Cardiac septum (tissue), 1 donor: ENCODE measurements at places on chromosomes 3 and 15. TPM values are rescaled to one million over a fixed set of nuclear protein-coding genes. Genes with fewer than 3 reads are reported as not detected.

- no peak for DNase-seq
Measured at GRCh38 chr3:171835116-171835515, 8.0 kb upstream of the TMEM212 start.

- DNase-seq = no peak
Measured at GRCh38 chr3:174986685-174987084, 127.6 kb downstream of the NAALADL2 start.

DNA sequence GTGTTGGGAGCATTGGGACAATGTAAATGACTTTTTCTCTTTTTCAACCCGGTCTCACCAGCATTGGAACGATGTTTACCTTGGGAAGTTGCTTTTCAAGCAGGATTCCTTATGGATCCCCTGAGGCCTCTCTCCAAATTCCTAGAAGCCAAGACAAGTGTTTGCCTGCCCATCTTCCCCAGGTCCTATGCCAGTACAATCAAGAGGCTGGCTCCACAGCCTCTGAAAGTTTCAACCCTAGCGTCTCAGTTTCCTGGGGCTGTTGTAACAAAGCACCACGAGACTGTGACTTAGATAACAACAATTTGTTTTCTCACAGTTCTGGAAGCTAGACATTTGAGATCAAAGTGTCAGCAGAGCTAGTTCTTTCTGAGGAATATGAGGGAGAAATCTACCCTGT is 347.2 kb upstream of the UMPS start:
- no peak for DNase-seq

GRCh38 chr15:63974021-63974420 is 72.3 kb downstream of the DAPK2 start:
- DNase-seq = no peak

- DNase-seq = no peak
Measured at GRCh38 chr3:159919873-159920272, 68.8 kb upstream of the IL12A start.

- no peak for DNase-seq
Measured at GRCh38 chr15:85832394-85832793, 37.7 kb upstream of the KLHL25 start.

DNA sequence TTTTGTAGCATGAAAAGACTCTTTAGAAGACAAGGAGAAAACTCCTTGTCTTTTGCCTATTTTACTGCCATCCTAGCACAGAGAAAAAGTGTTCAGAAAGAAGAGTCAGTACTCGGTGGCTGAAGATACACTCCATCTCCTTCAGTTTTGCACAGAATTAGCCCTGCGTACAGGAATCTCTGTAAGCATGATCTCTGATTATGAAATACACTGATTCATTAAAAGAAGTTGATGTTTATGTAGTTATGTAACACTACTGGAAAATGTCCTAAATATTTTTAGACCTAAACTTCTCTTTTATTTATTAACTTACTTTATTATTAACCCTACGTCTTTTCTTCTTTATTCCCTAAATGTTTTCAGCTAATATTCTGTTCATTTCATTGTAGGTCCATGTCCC is 138.4 kb downstream of the LEKR1 start:
- no peak for DNase-seq

DNA sequence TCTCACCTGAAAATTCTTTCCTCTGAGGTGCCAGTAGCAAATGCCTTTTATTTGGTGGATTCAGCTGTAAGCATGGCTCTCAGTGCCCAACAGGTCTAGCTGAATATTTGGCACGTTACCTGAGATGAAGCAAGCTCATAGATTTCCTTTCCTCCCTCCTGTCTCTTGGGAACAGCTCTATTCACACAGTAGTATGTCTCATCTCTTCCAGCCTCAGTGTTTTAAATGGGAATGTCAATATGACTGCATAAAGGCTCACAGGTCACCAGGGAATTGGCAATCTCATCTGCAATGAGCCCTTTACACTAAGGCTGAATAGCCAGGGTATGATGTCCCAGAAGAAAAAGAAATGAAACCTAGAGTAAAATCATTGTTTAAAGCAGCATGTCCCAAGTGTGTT is 733.5 kb downstream of the NTRK3 start:
- no peak for DNase-seq

GRCh38 chr3:194321693-194322640 is 29.2 kb downstream of the CPN2 start:
- no peak for DNase-seq

GRCh38 chr3:159898147-159898546 is 90.5 kb upstream of the IL12A start:
- DNase-seq = no peak

- DNase-seq = no peak
Measured at GRCh38 chr3:124960105-124960504, 25.6 kb upstream of the MUC13 start.

GRCh38 chr15:94445566-94446160 is 214.3 kb downstream of the MCTP2 start:
- no peak for DNase-seq

GRCh38 chr3:173622166-173622565 is 224.6 kb downstream of the NLGN1 start:
- no peak for DNase-seq

- no peak for DNase-seq
Measured at GRCh38 chr3:94064243-94064860, 1.5 kb downstream of the NSUN3 start.

DNA sequence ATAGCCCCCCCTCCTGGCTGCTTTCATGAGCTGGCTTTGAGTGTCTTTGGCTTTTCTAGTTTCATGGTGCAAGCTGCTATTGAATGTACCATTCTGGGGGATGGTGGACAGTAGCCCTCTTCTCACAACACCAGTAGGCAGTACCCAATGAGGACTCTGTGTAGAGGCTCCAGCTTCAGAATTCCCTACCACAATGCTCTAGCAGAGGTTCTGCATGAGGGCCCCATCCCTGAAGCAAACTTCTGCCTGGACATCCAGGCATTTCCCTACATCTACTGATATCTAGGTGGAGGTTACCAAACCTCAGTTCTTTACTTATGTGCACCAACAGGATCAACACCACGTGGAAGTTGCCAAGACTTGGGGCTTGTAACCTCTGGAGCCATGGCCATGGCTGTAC is 1742.9 kb downstream of the SI start:
- no peak for DNase-seq

DNA sequence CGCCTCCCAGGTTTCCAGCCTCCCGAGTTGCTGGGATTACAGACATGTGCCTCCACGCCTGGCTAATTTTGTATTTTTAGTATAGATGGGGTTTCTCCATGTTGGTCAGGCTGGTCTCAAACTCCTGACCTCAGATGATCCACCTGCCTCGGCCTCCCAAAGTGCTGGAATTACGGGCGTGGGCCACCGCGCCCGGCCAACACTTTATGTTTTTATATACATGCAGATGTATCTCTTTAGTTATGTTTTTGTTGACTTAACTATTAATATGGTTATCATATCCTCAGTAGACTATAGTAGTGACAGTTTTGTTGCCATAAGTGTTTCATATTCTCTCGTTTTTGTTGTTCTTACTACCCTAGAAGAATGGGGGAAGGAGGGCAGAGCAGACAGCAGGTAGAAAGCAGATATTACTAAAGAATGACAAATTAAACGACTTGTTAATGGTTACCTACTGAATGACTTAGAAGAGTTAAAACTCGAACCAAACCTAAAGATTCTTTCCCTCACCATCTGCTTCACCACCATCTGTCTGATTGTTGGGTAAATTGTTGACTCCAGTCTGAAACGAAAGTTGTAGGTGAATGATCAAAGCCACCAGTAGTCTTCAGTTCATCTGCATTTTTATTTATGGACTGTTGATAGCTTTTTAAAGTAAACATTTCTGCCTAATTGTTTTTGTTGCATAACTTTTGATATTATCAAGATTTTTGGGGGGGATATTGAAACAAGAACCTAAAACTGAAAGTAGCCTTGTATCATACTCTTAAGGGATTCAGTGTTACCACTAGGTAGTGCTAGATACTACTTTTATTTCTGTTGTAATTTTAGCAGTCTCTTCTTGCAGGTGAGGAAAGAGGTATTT is 89.3 kb downstream of the RASA2 start:
- no peak for DNase-seq

DNA sequence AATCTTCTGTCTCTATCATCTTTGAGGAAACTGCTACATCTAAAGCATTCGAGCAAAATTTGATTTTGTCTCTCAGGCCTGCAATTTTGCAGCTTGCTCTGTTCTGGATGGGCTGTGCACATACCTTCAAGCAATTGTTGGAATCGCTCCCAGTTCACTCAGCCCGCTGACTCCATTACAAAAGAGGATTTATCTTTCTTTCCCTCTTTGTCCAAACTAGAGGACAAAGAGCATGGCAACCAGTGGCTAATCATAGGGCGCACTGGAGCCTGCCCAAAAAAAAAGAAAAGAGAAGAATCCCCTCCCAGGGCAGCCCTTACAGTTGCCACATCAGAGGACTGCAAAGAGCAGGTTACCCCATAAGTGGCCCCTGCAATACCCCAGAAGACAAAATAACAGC is 49.0 kb upstream of the DUT start:
- DNase-seq = no peak

- no peak for DNase-seq
Measured at GRCh38 chr15:58703610-58704009, 45.9 kb downstream of the ADAM10 start.

- DNase-seq = no peak
Measured at GRCh38 chr3:45269952-45270351, 43.9 kb upstream of the TMEM158 start.

DNA sequence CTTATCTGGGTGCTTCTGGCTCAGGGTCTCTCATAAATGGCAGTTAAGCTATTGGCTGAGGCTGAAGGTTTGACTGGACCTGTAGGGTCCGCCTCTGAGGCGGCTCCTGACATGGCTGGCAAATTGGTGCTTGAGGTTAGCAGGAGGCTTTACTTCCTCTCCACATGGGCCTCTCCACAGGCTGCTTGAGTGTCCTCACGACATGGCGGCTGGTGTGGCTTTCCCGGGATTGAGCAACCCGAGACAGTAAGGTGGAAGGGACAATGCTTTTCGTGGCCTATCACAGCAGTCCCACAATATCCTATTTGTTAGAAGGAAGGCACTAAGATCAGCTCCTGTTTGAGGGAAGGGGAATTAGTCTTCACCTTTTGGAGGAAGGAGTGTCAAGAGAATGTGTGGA is 267.3 kb upstream of the LRRFIP2 start:
- no peak for DNase-seq

DNA sequence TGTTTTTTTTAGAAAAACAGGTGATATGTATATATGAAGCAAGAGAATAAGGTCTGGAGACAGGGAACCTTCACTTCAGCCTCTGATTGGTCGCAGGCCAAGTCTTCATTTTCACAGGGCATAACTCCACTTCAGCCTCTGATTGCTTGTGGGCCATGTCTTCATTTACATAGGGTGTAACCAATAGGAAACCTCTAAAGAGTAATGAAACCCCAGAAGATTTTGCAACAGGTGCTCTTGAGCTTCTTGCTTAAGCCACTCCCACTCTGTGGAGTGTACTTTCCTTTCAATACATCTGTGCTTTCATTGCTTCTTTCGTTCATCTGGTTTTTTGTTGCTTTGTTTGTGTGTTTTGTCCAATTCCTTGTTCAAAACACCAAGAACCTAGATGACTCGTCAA is 22.6 kb upstream of the SCG3 start:
- no peak for DNase-seq

DNA sequence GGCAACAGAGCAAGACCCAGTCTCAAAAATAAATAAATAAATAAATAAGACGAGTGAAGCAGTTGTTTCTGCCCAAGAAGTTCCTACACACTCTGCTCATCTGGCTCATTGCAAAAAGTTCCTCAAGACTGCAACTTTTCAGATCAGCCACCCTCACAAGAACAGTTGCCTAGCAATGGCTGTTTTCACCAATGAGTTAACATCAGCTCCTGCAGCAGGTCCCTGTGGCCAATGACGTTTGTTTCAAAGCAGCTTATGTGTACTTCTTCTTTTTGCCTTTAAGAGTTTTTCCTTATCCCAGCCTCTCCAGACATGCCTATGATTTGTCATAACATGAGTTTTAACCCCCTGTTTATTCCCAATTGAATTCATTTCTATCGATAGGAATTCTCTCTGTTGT is 118.4 kb upstream of the SPRED1 start:
- DNase-seq = no peak

- DNase-seq = no peak
Measured at GRCh38 chr3:112505907-112506306, 6.6 kb upstream of the BTLA start.

DNA sequence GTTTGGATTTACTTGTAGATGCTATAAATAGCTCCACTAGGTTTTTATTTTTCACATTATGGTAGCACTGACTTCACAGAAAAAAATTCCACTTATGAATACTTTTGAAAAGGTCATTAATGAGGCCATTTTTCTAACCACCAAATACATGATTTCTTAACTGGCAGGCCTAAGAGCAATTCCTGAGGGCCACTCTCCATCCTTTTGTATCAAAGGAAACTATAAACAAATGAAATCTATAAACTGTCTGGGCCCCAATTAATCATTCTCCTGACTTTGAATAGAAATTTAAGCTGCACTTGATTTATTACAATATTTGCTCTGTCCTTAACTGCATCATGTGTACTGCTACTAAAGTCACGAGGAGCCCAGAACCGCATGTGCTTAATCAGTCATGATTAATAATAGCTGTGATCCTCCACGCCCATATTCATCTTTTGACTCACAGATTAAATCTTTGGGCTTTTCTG is 25.1 kb upstream of the MTMR10 start:
- no peak for DNase-seq

GRCh38 chr3:168794427-168794826 is 698.7 kb upstream of the GOLIM4 start:
- DNase-seq = no peak

GRCh38 chr15:78695046-78695671 is 54.1 kb upstream of the CHRNB4 start:
- DNase-seq = peak; percentile 9

- DNase-seq = no peak
Measured at GRCh38 chr3:131749826-131750225, 247.1 kb upstream of the MRPL3 start.

DNA sequence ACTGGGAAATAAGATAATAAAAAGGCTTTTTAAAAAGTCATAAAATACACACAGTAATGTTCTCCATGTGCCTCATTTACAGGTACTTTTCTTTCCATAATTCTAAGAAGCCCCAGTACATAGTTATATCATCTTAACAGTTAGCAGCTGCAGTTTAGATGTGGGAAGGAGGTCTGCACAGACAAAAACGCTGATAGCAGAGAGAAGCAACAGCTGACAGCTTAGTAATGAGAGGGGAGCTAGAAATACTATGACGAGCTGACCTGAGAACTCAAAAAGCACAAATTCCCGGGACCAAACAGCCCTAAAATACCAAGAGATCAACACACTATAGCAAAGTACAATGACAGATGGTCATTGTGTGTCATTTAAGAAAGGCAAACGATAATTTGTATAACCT is 36.7 kb upstream of the ARHGEF3 start:
- no peak for DNase-seq

- no peak for DNase-seq
Measured at GRCh38 chr15:49423021-49423420, at the start of gene FGF7. TSS of gene FGF7 (plus strand) at chr15:49423242. CDS start at chr15:49424298, 1,056 bp downstream.

Gene CADPS
- total RNA-seq = 45.1 TPM

Gene DLEC1
- 0.22 TPM for total RNA-seq

Gene TIPIN
- total RNA-seq = 4.3 TPM

Gene GOLGA6D
- total RNA-seq = not detected
